Astrocyte of the cerebellum (primary cell): ENCODE measurements at places on chromosomes 2 and 18.

DNA sequence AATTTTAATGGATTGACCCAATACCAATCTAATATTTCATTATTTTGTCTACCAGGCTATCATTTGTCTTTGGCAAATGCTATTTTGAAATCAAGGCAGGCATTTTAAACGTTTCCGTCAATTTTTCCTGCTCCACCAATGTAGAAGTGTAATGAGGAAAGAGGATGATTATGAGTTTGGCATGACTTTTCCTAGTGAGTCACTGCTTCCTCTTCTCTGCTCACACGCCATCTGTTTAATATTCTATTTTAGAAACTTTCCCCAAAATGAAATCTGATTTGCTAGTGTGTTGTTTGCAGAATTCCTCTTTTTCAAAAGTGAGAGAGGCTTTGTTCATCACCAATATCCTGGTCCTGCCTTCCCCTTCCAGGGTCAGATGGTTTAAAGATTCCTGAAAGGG lies 42.5 kb upstream of the PID1 start:
- DNase-seq, result no peak

- DNase-seq, result no peak
Measured at GRCh38 chr18:79000997-79001396, 21.4 kb downstream of the SALL3 start.

DNA sequence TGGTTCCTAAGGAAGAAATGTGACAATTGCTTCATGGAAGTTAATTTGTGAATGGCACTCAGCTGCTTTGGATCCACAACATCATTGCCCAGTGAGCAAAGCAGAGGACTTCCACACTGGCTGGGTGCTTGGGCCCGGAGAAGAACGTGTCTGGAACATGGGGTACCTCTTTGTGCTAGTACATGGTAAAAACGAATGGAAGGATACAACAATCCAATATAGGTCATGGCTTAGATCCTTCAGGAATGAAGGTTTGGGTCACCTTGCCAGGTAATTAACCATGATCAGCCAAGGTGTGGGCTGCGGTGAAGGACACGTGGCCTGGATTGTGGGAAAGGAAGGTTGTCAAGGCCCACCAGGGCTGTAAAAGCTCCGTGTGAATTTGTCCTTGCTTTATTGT lies 245.9 kb upstream of the HS6ST1 start:
- no peak for DNase-seq

GRCh38 chr18:45106331-45106774 lies 425.7 kb downstream of the SETBP1 start:
- no peak for DNase-seq

- peak; percentile 36 for DNase-seq
Measured at GRCh38 chr2:43110442-43110871, 115.9 kb downstream of the ZFP36L2 start.

DNA sequence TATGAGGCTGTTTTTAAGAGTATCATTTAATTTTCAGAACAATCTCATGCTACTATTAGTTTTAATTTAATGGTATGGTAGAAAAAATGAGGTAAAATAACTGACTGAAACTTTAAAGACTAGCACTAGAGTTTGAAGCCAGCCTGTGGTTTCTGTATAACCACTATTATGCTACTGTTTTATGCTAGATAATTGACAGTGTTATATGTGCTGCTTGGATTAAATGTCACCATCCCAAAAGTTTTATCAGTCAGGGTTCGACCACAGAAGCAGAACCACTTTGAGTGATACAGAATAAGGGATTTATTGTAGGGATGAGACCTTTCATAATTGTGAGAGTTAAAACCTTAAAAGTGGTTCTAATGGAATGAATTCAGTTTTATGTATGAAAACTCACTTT lies 271.6 kb downstream of the PTGR3 start:
- DNase-seq, result no peak

DNA sequence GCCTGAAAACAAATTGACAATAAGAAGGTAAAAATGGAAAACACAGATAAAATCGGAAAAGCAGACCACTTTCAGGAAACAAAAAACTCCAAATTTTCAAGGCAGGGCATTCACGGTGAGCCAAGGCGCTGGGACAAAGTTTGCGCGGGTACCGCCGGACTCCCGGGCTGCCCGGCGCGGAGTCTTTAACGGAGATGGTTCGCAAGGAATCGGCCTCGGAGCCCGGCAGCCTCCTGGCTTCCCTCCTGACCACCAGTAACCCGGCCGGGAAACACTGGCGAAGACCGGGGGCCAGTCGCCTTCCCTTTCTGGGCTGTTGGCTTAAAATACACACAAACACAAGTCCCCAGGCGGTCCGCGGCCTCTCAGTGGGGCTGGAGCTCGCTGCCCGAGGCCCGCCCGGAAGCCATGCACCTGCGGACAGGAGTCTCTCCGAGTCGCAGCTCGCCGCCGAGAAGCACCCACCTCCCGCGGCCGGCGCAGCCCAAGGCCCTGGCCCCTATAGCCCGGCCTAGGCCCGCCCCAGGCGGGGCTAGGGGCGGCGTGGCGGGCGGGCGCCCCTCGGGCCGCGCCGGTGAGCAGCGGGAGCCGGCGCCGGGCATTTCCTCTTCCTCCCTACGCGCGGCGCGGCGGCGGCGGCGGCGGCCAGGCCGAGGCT lies 622 bp upstream of the KCMF1 start:
- no peak for DNase-seq

DNA sequence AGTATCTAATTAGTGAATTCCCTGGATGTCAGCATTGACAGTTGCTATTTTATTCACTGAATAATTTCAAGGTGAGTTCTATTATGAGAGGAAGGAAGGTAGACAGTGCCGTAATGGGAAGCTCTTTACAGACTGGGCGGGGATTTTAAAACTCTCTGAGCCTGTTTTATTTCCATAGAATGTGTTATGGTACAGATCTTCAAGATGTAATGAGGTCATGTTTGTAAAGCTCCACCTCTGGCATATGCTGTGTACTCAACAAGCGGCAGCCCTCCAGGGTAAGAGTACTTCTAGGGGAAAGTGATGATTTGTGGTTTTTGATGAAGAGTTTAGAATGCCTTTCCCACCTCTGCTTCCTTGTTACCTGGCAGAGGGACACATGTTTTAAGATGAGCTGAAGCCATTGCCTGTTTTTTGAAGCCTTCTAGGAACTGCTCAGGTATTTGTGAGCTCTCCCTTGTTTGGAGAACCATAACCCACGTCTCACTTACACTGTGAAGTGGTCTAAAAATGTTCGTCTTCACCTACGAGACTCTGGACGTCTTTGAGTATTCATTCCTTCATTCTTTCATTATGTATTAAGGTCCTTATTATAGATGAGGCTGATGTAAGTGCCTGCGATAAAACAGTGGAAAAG lies 251.2 kb downstream of the PTGR3 start:
- no peak for DNase-seq

- DNase-seq, result no peak
Measured at GRCh38 chr2:43714164-43714563, 37.9 kb upstream of the C1GALT1C1L start.

DNA sequence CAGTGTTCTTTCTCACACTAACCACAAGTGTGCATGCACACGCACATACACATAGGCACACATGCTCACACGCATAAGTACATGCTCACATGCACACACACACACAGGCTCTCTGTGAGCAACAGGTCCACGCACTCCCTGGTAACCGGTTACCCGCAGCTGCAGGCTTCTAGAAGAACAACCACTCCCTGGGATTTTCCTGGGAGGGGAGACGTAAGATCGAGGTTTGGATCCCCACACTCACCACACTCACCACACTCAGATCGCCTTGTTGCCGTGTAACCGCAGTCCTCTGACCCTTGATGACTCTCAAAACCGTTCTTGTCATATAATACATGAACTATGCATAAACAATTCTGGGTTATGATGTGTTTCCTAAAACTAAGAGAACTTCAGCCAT lies 42.2 kb downstream of the TTC32 start:
- DNase-seq, result no peak

DNA sequence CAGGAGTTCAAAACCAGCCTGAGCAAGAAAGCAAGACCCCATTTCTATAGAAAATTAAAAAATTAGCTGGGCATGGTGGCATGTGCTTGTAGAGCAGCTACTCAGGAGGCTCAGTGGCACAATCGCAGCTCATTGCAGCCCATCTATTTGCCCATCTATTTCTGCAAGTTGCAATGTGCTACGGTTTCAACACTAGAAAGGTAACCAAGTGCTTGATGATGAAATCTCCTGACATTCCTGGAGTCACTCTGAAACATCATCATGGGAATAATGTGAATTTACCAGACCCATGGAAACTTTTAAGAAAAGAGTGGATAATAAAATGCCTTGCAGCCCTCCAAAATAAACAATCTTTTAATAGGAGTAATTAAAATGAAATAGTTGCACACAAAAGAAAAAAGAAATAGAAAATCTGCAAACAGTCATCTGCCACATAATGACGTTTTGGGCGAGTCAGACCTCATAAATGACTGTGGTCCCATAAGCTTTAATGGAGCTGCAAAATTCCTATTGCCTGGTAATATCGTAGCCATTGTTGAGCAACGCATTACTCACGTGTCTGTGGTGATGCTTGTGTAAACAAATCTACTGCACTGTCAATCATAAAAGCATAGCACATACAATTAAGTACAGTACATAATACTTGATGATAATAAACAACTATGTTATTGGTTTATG lies 46.6 kb upstream of the AMMECR1L start:
- DNase-seq, result no peak

DNA sequence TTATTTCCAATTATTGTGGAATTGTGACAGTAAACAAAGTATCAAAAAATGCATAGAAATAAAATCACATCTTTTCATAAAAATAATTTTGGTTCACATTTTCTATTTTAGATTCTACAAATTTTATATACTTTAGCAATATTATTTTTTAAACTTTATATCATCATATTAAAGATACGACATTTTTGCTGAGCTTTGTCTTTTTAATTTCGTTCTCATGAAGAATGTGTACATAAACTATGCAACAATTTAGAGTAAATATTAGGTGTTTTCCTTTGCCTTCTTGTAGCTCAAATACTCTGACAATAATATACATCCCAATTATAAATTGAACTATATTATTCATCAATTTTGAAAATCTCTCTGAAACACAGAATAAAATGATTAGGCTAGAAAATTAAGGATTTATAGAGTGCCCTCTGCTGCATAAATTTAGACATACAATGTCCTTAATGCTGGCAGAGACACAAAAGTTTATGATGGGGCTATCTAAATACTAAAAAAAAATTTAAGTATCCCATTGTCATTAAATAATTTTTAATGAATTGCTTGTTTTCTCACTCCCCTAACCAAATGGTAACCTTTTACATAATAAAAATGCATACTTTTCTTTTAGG lies 45.7 kb downstream of the CCDC102B start:
- no peak for DNase-seq

DNA sequence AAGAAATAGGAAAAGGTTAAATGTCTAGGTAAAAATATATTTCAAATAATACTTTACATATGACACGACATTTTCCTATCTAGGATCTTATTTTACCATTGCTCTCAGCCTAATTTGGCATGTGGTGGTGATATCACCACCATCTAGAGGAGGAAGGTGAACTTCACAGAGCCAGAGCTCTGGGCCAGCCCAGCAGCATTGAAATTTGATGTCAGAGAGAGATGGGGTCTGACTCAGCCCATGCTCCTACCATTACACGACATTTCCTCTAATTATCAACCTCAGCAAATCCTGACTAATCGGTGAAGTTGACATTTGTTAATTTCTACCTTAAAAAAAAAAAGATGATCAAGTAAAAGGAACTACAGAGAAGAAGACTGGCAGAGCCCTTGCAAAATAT lies 42.3 kb downstream of the LRRTM4 start:
- no peak for DNase-seq

DNA sequence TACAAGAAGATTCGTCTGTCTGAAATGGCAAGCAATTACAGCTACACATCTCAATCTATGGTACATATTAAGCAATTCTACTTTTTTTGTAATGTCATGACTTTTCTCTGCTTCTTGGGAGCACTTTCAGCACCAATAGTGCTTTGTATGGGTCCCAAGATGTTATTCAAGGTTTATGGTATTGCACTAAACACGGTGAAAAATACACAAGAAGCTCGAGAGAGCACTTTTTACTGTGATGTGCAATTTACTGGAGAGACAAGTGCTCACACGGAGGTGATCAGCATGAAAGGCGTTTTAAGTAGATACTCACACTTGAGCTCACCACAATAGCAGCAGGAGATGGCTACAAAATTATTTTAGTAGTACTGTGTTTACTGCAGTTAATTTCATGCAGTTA lies 783.6 kb downstream of the CBLN2 start:
- no peak for DNase-seq

GRCh38 chr18:36503477-36503876 lies 206.0 kb downstream of the FHOD3 start:
- no peak for DNase-seq

DNA sequence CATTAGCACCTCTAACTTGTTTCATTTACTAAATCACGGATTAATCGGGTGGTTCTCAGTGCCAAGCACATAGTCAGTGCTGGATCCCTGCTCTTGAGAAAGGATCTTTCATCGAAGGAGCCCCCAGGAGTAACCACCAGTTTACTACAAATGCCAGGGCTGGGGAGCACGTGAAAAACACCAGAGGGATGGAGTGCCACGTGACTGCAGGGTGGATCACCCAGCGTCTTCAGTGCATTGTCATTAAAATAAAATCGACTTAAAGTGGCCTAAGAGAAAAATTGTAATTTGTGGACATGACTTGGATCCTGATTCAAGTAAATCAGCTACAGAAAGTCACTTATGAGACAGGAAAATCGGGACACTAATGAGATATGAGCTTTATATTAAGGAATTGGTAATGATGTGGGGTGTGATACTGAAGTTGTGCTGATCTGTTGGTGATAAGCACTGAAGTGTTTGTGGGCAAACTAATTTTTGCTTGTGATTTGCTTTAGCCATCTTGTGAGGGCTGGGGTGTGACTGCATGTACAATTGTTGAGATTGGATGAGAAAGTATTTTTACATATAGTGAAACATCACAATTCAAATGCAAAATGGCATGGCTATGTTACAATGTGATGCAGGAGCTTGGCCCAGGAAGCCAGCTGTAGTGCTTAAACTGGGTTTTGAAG lies 63.8 kb downstream of the NCK2 start:
- DNase-seq, result no peak

GRCh38 chr2:121735518-121736074 lies 1.1 kb downstream of the NIFK start:
- DNase-seq, result no peak

GRCh38 chr2:218870984-218871344 lies 9.7 kb upstream of the WNT10A start:
- DNase-seq, result no peak

DNA sequence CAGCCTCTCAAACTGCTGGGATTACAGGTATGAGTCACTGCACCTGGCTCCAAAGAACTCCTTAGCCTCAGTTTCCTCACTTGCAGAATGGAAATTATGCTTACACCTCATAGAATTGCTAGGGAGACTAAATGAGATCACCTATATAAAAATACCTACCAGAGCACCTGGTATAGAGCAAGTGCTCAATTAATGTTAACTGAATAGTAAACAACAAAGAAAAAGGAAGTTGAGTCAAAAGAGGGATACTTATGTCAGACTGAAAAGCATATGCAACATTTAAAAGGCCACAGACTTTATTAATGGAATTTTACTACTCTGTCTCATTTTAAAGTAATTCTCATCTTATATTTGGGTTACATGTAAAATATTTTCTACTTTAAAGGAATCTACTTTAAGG lies 138.3 kb upstream of the SMAD7 start:
- DNase-seq, result no peak

GRCh38 chr18:76495006-76495370 lies at the start of gene ZNF516:
TSS of gene ZNF516 (minus strand) at chr18:76495242. CDS start at chr18:76443054, 52,188 bp downstream.
- no peak for DNase-seq

- no peak for DNase-seq
Measured at GRCh38 chr2:130346041-130346740, 3.5 kb downstream of the IMP4 start.

- no peak for DNase-seq
Measured at GRCh38 chr2:28991021-28991420, 9.9 kb downstream of the TOGARAM2 start.
